ENCODE measurements at places on chromosomes 16 and 17.

GRCh38 chr17:9763643-9764042, 27.7 kb downstream of the DHRS7C start:
- no peak for DNase-seq

- DNase-seq, result no peak
These were observed 44.1 kb upstream of the STH start for GRCh38 chr17:45954914-45955313.

DNA sequence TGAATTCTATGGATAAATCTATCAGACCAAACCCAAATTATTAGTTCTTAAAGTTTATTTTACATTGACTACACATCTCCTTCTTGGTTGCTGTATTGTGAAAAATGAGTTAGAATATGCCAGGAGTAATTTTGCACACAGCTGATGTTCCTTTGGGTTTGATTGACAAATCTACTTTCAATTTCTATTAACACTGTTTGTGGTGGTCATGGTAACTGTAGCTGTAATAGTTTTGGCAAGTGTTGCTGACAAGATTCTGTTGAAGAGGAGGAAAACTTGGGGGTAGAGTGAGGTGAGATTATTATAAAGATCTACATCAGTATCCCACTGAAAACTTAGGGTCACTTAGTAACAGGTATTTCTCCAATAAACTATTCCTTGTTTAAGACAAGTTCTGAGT, 30.3 kb downstream of the MRTFB start:
- no peak for DNase-seq

- no peak for DNase-seq
These were observed 10.9 kb downstream of the OTOP3 start for GRCh38 chr17:74946641-74947040.

DNA sequence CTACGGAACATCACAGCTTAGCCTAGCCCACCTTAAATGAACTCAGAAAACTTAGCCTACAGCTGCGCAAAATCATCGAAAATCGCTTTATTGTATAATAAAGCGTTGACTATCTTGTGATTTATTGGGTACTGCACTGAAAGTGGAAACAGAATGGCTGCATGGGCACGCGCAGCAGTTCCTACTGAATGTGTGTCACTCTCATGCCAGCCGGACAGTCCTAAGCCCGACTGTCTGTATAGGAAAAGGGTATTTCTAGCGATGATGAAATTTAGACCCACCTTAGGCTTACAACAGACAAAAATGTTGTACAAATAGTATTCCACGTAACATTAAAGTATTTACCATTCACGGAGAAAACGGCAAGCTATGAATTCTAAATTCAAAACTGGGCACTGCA, 9.3 kb downstream of the FBXO31 start:
- no peak for DNase-seq

DNA sequence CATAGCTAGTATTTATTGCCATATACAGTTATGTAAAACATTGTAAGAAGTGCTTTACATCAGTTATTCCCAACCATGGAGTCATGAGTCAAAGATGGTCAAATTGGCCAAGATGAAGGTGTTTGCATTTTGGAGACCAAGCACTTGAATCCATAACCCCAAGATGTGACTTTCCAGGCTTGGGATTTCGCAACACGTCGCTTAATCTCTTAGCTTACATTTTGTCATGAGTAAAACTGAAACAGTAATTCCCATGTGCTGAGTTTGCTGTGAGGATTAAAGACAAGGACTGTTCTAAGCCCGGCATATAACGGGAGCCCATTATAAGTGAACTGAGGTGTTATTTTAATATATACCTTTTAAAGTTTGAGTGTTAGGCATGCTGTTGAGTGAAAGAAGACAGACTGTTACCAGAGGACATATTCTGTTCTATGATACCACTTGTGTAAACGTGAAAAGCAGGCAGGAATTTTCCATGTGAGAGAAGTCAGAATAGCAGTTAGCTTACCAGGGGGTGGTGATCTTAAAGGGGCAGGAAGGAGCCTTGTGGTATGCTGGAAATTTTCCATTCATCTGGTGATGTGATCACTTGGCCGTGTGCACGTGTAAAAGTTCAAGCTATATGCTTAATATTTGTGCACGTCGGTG, 484.9 kb downstream of the WWOX start:
- DNase-seq, result no peak

GRCh38 chr16:1961651-1962067, 2.3 kb downstream of the NDUFB10 start:
- DNase-seq, result no peak

- DNase-seq, result no peak
These were observed 47.6 kb downstream of the HSD17B2 start for GRCh38 chr16:82082543-82083244.

- no peak for DNase-seq
These were observed 35.2 kb downstream of the SKAP1 start for GRCh38 chr17:48394821-48395220.

DNA sequence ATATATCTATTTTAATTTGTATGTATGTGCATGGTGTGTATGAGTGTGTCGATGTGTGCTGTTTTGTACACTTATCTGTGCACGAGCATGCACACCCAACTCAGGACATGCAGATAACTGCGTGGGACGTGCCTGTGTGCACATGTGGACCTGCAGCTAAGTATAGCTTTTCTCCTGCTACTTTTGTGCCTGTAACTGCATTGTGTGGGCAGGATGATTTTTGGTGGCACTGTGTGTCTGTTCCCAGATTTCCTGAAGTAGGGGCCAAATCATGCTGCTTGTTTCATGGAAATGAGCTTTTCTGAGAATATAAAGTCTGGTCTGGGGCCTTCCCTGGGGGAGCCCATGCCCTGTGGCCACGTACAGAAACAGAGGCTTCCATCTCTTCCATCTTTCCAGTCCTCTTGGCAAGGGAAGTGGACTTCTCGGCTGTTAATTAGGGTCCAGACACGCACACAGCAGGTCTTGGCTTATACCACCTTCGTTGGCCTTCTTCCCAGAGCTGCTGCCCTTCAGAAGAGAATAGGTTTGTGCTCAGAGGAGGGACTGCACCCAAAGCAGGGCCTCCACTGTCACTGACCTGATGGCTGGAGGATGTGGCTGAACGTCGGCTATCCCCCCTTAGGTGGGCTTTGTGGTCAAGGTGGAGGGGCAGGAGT, 30.2 kb downstream of the SPNS3 start:
- no peak for DNase-seq
